Naive thymus-derived CD8-positive, alpha-beta T cell (primary cell): ENCODE measurements at places on chromosomes 7 and 10. TPM values are rescaled to one million over a fixed set of nuclear protein-coding genes. Genes with fewer than 3 reads are reported as not detected.

- no peak for DNase-seq
These were observed 9.4 kb upstream of the PPP2R2D start for GRCh38 chr10:131891196-131891928.

GRCh38 chr10:44051584-44052385, 333.1 kb downstream of the CXCL12 start:
- DNase-seq, result no peak

GRCh38 chr7:123552641-123553040, 5.0 kb downstream of the NDUFA5 start:
- DNase-seq, result no peak

- DNase-seq, result no peak
These were observed 128.7 kb upstream of the CXCL12 start for GRCh38 chr10:44513591-44513990.

DNA sequence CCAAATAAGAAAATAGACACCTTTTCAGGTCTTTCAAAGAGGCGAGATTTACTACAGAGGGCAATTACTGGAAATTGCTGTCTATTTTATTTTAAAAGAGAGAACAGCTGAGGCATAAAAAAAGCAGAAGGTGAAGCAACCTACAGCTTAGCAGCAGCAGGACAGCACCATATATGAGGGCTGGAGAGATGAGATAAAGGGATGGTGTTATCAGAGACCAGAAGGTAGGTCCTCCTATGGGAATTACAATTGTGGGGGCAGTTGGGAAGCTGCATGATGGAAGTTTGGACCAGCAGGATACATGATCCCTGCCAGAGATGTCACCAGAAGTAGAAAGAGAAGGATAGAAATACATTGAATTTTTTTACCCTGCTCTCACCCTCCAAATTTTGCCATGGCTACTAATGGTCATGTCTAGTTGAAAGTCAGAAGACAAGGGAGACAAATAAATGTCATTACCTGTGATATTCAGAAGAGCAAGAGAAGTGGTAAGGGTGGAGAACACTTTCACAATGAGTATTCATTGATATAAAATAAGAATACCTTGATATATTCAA, 77.2 kb upstream of the CALCR start:
- no peak for DNase-seq

DNA sequence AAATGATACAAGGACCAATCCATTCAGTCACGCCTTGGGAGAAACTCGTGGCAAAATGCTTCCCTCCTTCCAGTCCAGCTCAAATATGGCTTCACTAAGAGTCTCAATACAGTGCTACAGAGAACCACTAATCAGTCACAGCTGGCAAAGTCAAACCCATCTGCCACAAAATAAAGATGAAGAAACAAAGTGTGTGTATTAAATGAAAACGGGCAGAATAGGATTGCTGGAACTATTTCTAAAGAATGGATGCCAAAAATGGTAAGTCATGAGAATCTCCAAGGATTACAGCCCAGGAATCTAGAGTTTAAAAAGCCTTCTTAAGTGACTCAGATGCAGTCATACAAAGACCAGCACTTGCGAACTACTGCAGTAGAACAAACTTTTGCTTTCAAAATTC, 61.9 kb downstream of the CACUL1 start:
- DNase-seq, result no peak

GRCh38 chr7:96157856-96158255, 164.0 kb downstream of the SLC25A13 start:
- DNase-seq, result no peak

EVX1 gene
- not detected for total RNA-seq

GNGT1 gene
- not detected for total RNA-seq

TMEM130 gene
- total RNA-seq, result not detected

IFIT1 gene
- 3.7 TPM for total RNA-seq

PKD2L1 gene
- not detected for total RNA-seq

ERLIN1 gene
- 7.7 TPM for total RNA-seq
